Stimulated activated CD8-positive, alpha-beta memory T cell treated with anti-CD3 and anti-CD28 coated beads, Interleukin-4, amount 100 ng/mL, for 4 hours (primary cell): ENCODE measurements at places on chromosomes 4 and X.

- no peak for DNase-seq
Measured at GRCh38 chr4:16694884-16695276, 203.6 kb downstream of the LDB2 start.

DNA sequence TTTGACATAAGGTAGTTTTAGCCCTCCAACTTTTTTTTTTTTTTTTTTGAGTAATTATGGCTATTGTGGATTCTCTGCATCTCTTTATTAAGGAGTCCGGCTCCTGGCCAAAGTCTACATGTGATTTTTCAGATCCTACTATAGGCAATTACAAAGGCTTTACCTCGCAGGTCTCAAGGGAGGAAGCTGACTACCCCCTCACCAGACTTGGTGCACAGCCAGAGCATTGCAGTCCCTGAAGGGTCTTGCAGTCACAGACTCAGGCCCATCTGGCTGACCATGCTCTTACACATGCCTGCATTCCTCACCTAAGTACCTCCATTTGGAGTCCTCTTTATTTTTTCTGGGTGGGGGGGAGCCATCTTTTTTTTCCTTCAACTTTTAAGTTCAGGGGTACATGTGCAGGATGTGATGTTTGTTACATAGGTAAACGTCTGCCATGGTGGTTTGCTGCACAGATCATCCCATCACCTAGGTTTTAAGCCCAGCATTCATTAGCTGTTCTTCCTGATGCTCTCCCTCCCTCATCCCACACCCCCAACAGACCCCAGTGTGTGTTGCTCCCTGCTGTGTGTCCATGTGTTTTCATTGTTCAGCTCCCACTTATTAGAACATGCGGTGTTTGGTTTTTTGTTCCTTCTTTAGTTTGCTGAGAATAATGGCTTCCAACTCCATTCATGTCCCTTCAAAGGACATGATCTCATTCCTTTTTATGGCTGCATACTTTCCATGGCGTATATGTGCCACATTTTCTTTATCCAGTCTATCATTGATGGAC lies 88.4 kb upstream of the STIM2 start:
- no peak for DNase-seq

DNA sequence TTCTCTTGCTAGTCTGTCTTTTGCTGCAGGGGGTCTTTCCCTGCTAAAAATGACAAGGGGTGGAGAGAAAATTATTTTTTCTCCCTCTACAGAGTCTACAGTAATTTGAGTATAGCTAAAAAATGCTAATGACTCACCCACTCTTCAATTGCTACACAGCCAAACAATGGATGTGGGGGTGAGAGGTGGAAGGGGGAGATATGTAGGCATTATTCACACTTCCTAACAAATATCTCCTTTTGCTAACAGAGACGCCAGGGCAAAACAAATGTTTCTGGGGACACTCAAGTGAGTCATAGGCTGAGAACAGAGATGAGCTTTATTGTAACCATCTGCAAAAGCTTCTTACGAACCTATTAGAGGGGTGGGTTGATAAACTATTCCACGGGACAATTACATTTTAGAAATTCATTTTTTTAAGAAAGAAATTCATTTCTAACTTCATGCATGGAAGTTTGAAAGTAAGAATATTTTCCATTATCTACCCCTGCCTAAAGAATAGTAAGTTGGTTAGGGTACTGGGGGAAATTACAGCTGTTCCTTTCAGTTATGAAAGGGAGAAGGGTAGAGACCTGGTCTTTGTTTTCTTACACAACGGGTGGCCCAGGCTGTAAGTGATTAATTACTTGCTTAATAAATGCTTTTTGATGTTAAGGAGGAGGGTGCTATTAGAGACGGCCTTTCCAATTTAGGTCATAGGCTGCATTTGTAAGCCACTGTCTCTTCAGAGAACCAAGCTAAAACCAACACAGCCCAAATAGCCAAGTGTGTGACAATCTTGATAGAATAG lies 12.8 kb downstream of the SCD5 start:
- DNase-seq: no peak

GRCh38 chr4:140109737-140110136 lies 44.2 kb downstream of the MAML3 start:
- DNase-seq: no peak

DNA sequence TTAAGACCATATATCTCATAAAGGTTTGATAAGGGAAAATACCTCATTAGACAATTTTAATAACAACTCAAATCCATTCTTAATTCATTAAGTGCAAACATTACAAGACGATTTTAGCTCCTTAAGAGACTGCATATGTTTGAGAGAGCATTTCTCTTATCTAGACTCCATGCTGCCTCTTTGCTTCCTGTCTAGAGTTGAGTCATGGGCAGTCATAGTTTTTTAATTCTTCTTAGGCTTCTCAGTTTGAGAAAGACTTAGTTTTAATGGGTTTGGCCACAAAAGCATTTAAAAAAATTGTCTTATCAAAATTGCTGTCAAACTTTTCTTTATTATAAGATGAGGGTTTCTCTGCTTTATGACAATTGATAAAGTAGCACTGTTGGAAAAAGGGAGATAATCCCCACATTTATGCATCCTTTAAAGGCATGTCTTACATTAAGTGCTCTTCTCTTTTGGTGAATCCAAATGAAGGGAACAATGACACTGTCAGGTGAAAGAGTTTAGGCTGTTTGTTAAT lies 713.4 kb downstream of the PCDH18 start:
- DNase-seq: no peak

DNA sequence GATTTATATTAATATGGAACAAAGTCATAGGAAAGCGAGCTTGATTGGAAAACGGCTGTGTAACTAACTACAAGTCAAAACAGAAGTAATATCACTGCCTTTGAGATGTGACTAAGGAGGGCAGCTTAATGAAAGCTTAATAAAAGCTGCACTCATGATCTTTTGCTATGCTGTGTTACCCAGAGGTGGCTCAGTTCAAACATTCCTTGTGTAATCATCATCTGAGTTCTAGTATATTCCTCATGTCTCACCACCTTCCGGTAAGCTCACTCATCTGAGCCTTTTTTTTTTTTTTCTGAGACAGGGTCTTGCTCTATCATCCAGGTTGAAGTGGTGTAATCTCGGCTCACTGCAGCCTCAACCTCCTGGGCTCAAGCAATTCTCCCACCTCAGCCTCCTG lies 5.0 kb downstream of the GRPEL1 start:
- DNase-seq: no peak

DNA sequence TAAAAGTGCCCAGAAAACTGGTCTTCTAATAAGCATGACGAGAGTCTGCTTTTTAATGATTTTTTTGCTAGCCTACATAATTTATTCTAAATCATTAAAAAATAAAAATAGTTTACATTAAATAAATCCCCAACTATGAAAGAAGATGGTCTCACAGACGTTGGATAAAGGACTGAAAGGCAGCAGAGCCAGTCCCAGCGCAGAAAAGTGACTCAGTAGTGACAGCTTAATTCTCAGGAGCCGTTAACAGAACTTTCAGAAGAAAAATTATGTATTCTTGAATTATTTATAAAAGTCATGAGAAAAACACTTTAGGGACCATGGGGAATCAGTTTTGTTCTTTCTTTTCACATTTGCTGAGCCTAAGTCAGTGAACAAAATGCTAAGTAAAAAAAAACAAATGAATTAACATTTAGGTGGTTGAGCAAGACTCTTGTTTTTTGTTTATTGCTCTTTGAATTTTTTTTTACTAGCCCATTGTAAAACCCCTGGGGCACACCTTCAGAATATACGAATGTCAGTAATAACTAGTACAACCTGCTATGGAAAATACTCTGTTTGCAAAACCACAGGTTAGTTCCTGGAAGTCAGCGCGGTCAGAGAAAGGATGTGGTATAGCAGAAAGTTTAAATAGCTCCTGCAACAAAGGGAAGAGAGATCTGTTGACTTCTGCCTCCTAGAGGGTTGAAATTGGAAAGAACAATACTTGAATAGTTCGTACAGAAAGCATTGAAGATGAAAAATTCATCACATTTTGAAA lies 50.4 kb upstream of the CCDC160 start:
- peak; percentile 27 for DNase-seq

DNA sequence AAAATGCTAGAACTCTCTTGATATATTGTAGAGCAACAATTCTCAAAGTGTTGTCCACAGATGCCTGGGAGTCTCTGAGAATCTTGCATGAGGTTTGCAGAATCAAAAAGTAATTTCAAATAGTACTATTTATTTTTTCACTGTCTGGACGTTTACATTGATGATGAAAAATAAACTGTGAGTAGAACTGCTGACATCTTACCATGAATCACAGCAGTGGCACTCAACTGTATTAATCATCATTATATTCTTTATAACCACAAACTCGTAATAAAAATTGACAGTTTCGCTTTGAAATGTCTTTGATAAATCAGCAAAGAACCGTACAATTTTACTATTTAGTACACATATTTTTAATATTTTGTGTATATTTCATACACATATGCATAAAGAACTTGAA lies 94.5 kb downstream of the NAF1 start:
- no peak for DNase-seq

GRCh38 chrX:78708262-78708661 lies 39.3 kb upstream of the LPAR4 start:
- DNase-seq: no peak
